GM12892 (cell line): ENCODE measurements at places on chromosomes 5 and 9.

DNA sequence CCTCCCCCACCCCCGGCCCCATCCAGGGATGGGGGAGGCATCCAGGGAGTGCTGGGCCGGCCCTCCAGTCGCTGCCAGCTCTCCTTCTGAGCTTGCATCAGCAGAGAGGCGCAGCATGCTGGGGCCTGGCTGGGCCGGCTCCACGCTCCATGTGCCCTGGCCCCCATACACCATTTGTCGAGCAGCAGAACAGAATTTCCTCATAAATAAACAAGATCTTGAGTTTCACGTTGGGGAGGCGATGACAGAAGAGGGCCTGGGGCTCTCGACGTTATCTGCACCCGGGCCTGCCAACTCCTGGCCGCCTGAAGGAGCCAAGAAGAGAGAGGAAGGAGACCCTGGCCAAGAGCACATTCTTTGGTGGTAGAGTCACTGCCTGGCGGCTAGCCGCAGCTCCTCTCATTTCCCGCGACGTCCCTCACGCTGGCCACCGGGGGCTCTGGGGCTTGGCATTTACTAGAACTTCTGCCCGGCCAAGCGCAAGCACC lies 177.0 kb downstream of the FGF18 start:
- DNase-seq: no peak

GRCh38 chr9:80926611-80927010 lies 762.7 kb downstream of the TLE1 start:
- no peak for DNase-seq

DNA sequence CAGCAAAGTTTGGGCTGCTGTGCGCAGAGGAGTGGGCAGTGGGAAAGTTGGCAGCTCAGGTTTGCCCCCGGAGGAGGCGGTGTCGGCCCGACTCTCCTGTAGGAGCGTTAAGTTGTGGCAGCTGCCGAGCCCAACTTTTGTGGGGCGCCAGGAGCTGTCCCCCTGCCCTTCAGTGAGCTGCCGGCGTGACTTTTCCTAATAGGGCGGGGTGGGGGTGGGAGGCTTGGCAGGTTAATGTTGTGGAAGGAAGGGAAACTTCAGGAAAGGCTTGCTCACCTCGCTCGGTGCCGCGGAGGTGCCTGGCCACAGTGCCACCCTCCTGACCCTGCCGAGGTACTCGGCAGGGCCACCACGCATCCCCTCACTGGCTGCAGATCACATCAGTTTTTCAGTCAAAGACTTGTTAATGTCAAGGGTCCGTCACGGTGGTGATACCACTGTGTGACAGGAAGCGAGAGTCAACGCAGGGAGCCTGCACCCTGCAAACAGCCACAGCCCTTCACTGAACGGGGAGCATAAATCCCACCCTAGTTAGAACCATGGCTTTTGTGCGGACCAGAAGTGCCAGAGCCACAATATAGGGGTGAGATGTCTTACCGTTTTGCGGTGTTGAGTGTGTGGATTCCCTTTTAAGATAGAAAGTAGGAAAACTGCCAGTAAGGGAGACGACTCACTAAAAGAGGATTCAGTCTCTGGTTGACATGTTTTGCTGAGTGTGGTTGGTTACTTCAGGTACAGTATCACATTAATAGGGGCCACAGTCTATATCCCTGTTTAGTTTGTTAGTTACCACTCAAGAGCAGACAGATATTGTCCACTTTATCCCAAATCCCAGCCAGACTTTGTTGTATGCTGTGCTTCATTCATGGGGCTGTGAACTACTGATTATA lies 796 bp downstream of the LNPEP start:
- DNase-seq: no peak

DNA sequence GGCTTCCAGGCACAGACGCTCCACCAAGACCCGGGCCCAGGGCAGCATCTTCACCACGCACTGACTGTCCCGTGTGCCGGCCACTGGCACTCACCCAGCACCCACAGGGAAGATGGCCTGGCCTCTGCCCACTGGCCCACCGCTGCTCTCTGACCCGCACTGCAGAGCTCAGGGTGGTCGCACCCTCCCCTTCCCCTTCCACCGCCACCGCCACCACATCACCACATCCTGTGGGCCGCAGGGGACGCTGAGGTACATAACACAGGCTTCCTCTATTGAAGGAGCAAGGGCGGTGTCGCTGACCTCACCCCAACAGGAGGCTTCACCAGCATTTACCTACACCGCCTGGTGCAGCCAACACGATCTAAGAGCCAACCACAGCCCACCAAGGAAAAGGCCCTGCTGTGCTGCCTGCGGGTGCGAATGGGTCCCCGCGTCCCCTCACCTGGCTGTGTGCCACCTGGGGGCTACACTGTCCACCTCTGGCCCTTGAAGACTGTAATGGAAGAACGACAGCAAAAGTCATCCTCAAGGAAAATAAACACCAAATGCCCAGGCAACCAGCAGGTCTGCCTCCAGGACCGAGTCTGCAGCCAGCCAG lies 101.8 kb downstream of the CAMSAP1 start:
- no peak for DNase-seq

DNA sequence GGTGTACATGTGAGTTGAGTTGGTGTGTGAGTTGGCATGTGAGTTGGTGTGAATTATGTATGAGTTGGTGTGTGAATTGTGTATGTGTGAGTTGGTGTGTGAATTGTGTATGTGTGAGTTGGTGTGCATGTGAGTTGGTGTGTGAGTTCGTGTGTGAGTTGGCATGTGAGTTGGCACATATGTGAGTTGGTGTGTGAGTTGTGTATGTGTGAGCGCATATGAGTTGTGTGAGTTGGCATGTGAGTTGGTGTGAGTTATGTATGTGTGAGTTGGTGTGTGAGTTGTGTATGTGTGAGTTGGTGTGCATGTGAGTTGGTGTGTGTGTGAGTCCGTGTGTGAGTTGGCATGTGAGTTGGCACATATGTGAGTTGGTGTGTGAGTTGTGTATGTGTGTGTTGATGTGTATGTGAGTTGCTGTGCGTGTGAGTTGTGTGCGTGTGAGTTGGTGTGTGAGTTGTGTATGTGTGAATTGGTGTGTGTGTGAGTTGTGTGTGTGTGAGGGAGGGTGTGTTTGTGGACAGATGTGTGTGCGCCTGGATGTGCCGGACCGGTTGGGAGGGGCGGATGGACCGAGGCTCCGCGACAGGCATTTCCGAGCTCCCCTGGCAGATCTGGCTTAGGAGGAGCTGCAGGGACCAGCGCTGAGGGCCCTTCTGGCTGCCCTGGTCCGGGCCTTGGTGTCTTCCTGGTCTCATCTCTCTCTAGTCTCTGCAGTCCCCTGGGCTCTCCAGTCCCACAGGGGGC lies 162.5 kb upstream of the IER5L start:
- DNase-seq: no peak
